Left renal pelvis (tissue), 4 donors: ENCODE measurements at places on chromosomes 7 and 10. TPM values are rescaled to one million over a fixed set of nuclear protein-coding genes. Genes with fewer than 3 reads are reported as not detected.

DNA sequence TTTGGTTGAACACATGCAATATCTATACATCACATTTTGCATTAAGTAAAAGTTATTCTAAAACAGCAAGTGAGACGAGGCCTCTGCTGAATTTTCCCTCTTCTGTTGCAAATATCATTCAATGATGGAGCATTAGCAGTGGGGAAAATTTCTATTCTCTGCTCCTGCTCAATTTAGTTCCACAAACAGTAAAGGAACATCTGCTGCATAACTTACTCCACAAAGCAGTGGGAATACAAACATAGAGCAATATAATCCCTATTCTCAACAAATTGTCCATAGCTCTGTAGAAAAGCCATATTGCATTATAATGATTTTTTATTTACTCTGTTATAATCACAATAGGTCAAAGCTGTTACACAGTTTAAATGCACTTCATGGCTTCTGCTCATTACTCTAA lies 5.9 kb downstream of the AGR3 start:
- DNase-seq: no peak

DNA sequence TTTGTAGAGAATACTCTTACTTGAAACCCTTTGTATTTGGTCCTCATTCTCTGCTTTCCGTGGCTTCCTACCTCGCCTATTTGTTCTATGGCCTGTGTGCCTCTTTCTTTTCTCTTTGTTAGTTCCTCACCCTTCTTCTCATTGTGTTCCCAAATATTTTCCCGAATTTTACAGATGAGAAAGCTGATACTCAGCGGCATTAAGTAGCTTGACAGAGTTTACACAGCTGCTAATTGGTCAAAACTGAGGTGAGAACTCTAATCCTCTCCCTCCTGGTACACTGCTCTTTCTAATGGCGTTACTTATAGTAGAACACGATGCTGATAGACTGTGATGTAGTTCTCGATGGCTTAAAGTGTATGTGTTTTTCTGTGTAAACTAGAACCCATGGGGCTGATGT lies 80.7 kb upstream of the HDAC9 start:
- no peak for DNase-seq

DNA sequence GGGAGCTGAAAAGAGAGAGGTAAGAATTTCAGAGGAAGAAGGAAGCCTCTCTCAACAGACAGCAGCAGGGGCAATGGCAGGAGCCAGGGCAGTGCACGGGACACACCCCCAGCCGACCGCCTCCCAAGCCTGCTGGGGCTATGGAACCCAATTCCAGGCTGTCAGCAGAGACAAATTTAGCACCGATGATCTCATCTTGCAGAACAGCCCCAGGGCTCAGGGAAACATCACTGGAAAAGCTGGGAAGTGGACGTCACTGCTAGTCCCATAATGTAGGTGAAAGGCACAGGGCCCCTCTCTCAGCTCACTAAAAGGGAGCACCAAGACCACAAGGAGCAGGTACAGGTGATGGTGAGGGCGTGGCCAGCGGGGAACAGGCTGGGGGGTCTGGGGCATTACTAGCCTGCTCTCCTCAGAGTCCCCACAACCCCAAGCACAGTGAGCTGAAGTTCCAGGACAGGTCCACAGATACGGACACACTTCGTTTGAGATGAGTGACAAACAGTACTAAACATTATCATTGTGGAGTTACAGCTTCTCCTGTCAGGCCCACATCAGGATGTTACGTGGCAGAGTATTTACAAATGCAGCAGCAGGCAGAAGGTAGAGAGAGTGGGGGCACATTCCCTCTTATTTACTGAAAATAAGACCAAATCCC lies 103.7 kb downstream of the PLXNA4 start:
- DNase-seq: no peak

GRCh38 chr7:2041496-2042367 lies 191.0 kb downstream of the MAD1L1 start:
- no peak for DNase-seq

DNA sequence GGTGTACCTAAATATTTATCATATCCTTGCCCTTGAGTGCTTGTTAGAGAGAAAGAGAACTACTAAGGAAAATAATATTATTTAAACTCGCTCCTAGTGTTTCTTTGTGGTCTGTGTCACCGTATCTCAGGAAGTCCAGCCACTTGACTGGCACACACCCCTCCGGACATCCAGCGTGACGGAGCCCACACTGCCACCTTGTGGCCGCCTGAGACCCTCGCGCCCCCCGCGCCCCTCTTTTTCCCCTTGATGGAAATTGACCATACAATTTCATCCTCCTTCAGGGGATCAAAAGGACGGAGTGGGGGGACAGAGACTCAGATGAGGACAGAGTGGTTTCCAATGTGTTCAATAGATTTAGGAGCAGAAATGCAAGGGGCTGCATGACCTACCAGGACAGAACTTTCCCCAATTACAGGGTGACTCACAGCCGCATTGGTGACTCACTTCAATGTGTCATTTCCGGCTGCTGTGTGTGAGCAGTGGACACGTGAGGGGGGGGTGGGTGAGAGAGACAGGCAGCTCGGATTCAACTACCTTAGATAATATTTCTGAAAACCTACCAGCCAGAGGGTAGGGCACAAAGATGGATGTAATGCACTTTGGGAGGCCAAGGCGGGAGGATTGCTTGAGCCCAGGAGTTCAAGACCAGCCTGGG lies 11.4 kb downstream of the SERPINE1 start:
- DNase-seq: no peak

DNA sequence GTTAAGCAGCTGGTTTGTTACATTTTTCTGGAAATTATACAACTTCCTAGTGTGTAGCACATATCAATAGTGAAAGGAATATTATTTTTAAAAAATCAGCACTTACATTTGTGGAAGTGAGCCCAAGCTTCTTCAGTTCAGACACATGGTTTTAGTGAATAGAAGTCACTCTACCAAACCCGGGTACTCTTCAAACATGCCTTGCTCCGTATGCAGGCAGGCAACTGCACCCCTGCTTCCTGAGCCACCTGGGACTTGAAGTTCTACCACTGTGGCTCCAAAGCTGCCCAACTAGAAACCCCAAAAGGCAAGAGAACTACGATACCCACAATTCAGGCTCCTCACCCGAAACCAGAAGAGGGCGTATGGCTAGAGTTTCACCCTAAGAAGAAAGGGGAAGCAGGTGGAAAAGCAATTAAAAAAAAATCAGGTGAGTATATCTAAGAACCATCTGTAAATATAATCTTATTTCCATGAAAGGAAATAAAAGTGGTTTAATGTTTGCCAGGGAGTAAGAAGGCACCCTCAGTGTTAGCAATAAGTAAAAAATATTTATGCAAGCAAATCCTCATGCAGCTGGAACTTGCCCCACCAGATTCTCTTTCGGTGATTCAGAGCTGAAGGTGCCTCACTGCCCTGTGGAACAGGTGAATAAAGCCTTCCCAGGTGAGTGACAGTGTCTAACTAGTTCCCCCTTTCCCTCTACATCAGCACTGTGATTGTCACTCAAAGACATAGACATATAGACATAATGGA lies at the start of gene MACC1:
MACC1 (minus strand) TSS at position 192 of the 756 bp plus-strand sequence. CDS start 55,522 bp downstream, outside the sequence.
- DNase-seq: peak; percentile 64

GRCh38 chr7:36788825-36789470 lies 64.7 kb upstream of the AOAH start:
- DNase-seq: no peak

GRCh38 chr7:38951213-38951612 lies 26.5 kb upstream of the POU6F2 start:
- no peak for DNase-seq

DNA sequence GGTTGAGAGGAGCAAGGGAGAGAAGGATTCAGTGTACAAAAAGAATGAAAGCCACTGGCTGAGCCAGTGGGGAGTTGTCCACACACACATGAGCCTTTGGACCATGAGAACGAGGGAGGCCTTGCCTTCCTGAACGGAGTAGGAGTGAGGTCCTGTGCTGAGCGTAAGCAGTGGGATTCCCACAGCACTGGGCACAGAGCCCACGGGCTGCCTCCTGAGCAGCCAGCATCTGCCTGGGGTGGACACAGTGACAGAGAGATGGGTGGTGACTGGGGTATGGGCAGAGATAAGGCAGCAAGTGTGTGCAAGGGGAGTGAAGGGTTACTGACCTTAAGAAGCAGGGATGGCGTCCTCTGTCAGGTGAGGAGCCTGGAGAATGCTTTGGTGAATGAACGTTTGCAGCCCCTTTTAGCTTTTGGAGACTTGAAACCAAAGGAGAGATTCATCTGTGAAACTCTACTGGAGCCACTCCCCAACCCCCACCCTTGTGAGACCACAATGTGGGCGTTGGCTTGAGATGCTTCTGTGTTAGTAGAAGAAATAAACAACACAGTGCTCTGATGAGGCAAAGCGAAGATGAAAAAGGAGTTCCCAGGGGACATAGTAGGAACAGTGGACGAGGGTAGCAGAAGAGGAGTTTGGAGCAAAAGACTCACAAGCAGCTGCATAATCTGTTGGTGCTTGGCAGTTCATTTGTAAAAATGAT lies 56.5 kb downstream of the FIGNL1 start:
- DNase-seq: no peak

GRCh38 chr10:86090807-86091206 lies 275.8 kb downstream of the GRID1 start:
- no peak for DNase-seq

DNA sequence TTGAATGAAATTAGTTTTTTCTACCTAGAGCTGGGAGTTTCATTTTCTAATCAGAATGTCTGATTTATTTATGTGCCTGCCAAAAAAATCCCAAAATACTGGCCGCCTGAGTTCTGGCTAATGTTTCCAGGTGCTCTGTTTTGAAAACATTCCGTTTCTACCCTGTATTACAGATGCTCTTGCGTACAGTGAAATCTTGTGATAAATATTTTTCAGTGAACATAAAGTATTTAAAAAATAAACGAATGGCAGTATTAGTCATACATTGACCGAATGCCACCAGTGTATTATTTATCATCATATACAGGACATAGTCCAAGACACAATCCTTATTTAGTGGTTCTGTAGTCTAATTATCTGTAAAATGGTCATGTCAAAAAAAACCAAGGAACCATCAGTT lies 102.8 kb downstream of the KAT6B start:
- DNase-seq: no peak

GRCh38 chr10:22218448-22218847 lies 633 bp upstream of the EBLN1 start:
- DNase-seq: no peak

TMEM225B gene
- polyA plus RNA-seq: 2.4 TPM

FFAR4 gene
- 0.08 TPM for polyA plus RNA-seq

UPK3B gene
- polyA plus RNA-seq: 4.7 TPM

CLRN3 gene
- 17.0 TPM for polyA plus RNA-seq

PTF1A gene
- not detected for polyA plus RNA-seq

SMKR1 gene
- 2.7 TPM for polyA plus RNA-seq

UCN3 gene
- polyA plus RNA-seq: 2.2 TPM

ATP5MK gene
- polyA plus RNA-seq: 235 TPM

PRR15 gene
- polyA plus RNA-seq: 8.5 TPM
